ENCODE measurements at places on chromosomes 12 and 14.

GRCh38 chr14:69860221-69860620 lies 19.0 kb upstream of the SMOC1 start:
- no peak for DNase-seq

- DNase-seq: no peak
Observed at GRCh38 chr12:21773806-21774205, 700 bp downstream of the KCNJ8 start.

DNA sequence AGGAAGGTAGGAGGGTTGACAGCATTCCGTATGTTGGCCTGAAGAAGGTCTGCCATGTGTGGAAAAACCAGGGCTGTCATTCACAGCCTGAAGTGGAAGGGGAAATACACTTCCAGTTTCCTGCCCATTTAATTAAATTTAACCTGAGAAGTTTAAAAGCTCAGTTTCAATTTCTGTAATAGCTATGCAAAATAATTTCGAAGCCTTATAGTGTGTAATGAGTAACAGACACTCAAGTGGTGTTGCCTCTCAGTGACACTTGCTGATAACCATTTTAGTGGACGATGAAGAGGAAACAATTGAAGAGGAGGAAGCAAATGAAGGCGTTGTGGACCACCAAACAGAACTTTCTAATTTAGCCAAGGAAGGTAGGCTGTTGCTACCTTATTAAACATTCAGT lies 44.8 kb downstream of the EP400 start:
- no peak for DNase-seq

DNA sequence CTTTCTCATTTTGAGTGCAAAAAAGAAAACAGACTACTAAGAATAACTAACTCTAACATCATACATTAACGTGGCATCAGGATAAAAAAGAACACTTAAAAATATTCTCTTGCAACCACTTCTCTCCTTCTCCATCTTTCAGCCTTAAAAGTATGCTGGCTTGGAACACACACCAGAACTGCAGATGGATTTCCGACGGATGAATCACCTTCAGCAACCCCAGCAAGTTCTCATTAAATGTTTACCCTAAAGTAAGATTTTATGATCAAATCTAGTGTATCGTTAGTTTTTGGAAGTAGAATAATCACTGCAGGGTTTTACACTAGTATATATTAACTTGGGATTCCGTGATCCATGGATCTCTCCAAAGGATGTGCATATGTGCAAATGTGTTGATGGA lies 1.2 kb downstream of the NEK9 start:
- DNase-seq: no peak

DNA sequence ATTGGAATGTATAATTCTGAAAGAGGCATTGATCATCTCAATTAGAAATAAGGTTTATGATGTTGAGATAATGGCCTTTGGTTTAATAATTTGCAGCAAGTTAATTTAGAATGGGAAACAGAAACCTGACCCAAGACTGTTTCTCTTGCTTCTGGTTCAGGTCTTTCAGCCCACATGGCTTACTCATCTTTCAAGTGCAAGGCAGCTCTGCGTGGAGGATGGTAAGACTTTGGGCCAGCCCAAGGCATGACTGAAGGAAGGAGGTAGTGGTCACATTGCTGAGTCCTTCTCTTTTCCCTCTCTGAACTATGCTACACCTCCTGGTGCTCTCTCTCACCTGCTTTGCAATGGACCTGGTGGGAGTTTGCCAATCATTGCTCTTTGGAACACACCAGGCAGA lies 98.7 kb downstream of the CAND1 start:
- no peak for DNase-seq

DNA sequence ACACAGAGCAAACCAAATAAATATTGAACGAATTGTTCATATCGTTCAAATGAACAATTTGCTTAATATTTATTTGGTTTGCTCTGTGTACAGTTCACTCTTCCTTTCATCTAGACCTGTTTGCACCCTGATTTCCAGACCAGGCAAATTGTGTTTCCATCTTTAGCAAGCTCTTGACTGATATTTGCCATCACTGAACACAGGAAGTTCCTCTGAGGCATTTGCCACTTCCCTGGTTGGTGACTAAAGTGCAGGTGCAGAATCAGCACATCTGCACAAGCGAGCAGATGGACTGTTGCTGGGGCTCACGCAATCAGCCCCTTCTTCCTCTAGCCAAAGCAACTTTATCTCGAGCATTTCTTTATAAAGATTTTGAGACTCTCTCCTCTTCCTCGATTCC lies 112.9 kb downstream of the DAAM1 start:
- DNase-seq: no peak

DNA sequence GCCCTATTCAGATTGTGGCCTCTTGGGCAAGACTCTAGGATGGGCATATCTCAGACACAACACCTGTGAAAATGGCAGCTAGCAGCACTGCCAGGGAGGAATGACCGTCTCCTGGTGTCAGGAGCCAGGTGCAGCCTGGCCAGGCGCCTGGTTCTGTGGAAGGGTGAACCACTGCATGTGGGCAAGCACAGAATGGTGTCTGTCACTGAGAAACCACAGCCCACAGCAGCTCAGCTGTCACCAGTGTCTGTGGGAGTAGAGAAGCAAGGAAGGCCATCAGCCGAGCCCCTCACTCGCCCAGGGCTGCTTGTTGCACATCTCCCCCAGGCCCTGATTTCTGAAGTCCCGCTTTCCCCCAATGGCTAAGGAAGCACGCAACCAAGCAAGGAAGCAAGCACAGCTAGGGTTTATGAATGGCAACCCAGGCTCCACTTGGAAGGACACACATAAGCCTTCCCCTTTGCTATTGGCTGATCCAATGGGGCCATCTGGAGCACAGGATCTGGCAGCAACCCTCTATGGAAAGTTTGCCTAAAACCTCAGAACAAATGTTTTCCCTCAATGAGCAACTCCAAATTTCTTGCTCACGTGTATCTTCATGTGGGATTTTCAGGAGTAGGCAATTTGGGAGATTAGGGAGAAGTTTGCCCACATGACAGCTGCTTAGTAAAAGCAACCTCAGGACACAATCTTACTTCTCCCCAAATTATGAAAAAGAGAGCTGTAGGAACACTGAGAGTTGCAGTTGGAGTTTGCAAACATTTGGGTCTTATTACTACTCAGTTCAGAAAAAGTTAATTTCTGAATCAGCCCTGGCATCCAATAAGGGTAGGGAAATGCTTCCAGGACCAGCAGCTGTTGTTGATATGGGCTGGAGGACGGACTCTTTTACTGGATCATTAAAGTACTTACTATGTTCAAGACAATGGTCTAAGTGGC lies 44.7 kb downstream of the GPHB5 start:
- DNase-seq: no peak

- no peak for DNase-seq
Observed at GRCh38 chr12:50050410-50051098, 6.8 kb upstream of the ASIC1 start.

- no peak for DNase-seq
Observed at GRCh38 chr12:62660756-62661155, 194.1 kb downstream of the MON2 start.

GRCh38 chr12:72547573-72547972 lies 275.4 kb downstream of the TRHDE start:
- no peak for DNase-seq

DNA sequence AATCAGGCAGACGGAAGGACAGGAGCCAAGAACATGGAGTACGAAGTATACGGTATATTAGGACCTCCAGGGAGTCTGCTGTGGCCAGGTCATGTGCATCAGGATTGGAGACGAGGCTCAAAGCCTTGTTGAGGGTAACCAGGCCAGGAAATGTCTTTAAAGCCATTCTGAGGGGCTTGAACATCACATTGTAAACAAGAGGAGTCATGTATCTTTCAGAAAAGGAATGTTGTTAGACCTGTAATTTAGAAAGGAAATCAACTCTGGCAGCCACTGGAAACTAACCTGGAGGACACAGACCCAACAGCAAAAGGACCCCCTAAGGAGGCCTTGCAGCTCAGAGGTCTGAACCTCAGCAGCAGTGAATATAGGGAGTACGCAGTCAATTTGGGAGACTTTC lies 7.5 kb downstream of the MAP3K9 start:
- DNase-seq: no peak

GRCh38 chr12:113242560-113242959 lies 21.3 kb downstream of the TPCN1 start:
- DNase-seq: no peak

GRCh38 chr12:116358893-116359761 lies 81.6 kb upstream of the MED13L start:
- peak; percentile 47 for DNase-seq

- DNase-seq: no peak
Observed at GRCh38 chr12:93938931-93939330, 209.4 kb upstream of the PLXNC1 start.

DNA sequence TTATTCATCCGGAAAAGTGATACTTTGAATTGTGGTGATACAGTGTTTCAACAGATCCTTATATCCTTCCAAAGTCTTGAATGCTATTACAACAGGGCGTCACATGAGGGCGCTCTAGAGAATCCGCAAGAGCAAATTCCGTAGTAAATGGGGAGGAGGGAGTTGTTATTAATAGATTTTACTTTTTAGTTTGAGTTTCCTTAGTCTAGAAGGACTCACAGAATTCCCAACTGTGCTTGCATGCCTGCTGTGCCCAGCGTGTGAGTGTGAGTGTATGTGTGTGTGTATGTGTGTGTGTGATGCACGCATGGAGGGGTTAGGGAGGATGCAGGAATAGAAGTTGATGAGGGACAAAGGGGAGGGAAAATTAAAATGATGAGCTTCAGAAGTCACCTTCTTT lies 375.3 kb downstream of the C12orf75 start:
- no peak for DNase-seq

DNA sequence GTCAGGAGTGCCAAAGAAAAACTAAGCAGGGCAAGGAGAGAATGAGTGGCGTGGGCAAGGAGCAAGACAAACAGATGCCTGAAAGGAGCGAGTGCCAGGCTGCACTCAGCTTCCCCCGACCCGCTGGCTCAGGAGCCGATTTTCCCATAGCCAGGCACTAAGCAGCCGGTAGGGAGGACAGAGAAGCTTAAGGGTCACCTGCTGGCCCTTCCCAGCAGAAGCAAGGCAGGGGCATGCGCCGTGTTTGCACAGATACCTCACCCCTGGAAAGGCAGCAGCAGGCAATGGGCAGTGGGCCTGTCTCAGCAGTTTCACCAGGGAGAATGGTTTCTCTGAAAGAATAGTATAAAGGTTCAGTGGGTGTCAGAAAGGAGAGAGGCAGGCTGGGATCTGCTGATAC lies 104.9 kb upstream of the FKBP4 start:
- DNase-seq: no peak

DNA sequence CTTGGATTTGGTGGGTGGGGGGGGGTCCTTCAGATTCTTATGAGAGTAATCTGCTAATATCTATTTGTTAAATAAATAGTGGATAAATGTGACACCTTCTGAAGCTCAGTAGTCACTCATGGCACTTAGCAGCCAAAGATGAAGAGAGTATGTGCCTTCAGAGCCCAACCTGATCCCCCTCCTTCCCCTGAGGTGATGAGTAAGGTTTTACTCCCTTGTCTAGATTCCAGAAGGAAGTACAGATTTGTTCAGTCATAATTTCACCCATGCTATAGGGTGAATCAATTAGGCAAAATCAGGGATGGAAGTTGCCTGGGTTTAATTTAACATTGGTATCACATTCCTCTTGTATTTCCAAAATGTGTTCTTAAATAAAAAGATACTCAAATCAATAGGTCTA lies 340.3 kb upstream of the ATP2B1 start:
- DNase-seq: no peak

GRCh38 chr12:52229836-52230343 lies 3.2 kb upstream of the KRT7 start:
- no peak for DNase-seq

DNA sequence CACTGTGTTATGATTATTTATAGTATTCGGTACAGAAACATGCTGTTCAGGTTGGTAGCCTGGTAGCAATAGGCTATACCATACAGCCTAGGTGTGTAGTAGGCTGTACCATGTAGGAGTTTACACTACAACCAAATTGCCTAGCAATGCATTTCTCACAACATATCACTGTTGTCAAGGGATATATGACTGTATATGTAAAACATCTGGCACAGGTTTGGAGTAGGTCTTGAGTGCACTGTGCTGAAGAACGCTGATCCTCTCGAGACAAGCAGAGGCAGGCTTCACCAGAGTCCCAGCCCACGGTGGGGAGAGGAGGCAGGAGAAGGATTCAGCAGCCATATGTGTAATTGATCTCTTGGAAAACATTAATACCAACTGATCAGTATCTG lies 15.0 kb upstream of the TBX5 start:
- DNase-seq: no peak

GRCh38 chr14:103428723-103429556 lies 43.7 kb downstream of the MARK3 start:
- DNase-seq: no peak

GRCh38 chr14:85622986-85623685 lies 93.2 kb downstream of the FLRT2 start:
- DNase-seq: no peak

DNA sequence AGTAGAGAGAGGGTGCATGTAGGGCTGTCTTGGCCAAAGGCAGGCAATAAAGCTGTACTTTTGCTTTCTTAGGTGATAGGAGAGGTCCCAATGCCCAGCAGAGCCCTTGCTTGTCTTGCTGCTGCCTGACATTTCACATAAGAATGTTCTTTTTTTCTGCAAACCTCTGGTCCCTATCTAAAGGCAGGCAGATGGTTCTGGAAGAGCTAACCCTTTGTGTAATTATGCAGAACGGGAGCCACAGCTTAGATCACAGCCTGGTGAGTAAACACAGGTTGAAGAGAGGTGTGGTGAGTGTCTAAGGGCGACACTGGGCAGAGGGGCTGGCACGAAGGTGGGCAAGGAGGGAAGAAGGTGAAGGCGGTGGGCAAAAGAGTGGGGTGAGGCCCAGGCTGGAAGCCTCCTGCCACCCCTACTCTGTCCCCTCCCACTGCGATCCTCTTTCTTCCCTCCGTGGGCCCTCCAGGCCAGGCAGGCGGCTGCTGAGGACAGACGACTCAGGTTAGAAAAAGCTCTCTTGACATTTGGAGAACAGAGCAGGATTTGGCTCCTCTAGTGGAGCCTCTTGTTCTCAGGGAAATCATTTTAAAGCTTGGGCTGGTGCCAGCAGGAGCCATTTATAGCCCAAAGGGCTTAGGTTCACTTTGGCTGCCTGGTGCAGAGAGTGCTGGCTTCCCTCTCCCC lies 42.8 kb downstream of the PRMT8 start:
- DNase-seq: no peak

DNA sequence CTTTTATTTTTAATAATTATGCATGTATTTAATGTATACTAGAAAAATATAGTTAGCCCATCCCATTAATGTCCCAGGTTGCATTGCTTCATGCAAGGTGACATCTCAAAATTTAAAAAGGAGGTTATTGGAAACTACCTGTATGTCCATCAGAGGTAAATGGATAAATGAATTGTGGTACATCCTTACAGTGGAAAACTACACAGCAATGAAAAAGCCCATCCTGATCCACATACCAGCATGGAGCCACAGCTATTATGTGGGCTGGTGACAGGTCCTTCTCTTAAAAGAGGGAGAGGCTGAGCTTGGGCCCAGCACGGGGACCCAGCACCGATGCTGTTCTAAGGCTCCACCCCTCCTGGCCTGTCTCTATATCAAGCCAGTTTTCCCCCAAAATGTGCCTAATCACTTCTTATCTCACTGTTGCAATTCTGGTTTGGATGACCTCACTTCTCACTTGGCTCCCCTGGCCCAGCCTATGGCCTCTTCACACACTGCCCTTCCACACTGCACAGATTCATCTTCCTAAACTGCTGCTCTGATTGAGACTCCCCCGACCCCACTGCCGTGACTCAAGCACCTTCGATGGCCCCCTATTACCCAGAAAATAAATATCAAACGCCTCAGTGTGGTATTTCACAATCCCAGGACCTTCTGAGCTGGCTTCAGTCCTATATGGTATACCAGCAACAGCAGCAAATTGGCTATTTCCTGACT lies 97.1 kb upstream of the NCOR2 start:
- no peak for DNase-seq
